Stimulated activated CD4-positive, alpha-beta T cell treated with anti-CD3 and anti-CD28 coated beads, Interleukin-2, amount 100 ng/mL, for 4 hours (primary cell): ENCODE measurements at places on chromosomes 12 and 14.

GRCh38 chr12:80777587-80777986, 60.9 kb downstream of the MYF5 start:
- DNase-seq: no peak

- no peak for DNase-seq
Measured at GRCh38 chr14:55599250-55599879, 19.4 kb downstream of the KTN1 start.

DNA sequence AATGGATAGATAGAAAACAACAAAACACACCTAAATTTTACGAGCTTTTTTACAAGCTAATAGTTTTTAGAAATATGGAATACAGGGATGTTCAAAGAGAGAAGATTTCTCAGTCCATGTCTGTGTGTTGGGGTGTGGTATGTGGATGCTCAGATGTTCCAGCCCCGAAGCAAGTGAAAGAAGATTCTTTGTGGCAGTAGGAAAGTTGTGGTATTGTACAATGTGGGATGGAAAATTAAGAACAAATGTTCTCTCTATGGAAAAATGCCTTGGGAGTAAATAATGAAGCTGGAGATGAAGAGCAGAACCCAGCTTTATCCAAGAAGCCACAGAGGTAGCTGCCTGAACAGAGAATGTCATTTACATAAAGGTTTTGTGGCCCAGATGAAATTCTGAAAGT, 150.3 kb upstream of the PRKD1 start:
- no peak for DNase-seq

DNA sequence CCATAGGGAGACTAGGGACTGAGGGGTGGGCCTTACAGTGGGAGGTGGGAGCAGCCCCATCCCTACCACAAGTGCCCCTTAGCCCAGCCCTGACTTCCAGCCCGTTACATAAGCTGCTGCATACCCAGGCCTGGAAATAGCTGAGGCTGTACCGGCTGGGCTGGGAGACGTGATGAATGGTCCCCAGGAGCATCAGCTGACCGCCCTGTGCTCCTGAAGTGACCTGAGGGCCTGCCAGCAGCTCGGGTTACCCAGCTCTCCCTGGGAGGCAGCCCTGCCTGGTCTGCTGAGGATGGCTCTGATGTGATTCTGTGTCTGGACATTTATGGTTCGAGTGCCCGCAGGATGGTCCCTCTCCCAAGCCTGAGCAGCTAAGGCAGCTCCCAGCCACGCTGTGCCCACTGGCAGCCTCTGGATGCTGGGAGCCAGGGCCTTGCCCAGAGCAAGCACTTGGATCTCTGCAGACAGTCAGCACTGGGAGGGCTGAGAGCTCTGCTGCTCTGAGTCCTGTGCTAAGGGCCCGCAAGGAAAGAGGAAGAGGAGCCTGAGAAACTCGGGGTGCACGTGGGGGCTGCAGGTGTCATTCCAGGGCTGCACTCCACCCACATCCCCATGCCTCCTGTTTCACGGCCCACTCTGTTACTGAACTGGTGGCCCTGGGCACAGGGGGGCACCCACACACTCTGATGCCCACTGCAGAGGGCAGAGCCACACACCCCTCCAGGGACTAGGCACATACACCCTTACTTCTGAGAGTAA, 20.5 kb downstream of the TAMALIN start:
- DNase-seq: no peak

GRCh38 chr14:31560759-31561154, 447 bp upstream of the NUBPL start:
- no peak for DNase-seq

DNA sequence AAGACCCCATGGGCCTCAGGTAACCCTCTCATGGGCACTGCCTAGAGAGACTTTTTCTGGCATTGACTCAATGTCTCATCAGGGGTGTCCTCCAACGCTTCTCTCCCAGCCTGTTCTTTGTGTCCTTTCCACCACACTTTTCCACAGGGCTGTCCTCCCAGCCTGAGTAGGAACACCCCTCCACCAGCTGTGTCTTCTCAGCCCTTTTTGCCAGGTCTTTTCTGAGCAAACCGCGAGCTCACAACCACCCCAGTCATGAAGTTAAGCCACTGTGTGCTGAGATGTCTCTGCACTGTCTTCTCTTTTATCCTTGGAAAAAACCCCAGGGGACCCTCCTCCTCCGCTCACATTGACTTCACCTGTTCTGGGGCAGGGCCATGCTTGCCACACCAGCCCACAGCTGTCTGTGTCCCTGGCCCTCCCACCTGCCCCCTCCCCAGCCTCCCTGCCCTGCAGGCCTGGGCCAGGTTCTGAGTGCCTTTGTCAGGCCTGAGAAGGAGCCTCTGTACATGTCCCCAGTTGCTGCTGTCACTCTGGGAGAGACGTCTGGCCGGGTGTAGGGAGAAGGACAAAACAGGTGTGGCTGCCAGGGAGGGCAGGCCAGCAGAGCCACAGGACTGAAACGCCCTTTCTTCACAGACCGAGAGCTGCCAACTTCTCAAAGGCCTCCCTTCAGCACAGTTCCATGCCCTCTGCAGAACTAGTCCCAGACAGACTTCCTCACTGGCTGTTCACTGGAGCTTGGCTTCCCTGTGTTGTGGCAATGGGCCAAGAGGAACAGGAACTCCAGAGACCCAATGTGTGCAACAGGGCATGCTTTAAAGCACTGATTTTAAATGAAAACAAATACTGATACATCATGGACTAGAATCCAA, 50.5 kb upstream of the PNMA1 start:
- no peak for DNase-seq

DNA sequence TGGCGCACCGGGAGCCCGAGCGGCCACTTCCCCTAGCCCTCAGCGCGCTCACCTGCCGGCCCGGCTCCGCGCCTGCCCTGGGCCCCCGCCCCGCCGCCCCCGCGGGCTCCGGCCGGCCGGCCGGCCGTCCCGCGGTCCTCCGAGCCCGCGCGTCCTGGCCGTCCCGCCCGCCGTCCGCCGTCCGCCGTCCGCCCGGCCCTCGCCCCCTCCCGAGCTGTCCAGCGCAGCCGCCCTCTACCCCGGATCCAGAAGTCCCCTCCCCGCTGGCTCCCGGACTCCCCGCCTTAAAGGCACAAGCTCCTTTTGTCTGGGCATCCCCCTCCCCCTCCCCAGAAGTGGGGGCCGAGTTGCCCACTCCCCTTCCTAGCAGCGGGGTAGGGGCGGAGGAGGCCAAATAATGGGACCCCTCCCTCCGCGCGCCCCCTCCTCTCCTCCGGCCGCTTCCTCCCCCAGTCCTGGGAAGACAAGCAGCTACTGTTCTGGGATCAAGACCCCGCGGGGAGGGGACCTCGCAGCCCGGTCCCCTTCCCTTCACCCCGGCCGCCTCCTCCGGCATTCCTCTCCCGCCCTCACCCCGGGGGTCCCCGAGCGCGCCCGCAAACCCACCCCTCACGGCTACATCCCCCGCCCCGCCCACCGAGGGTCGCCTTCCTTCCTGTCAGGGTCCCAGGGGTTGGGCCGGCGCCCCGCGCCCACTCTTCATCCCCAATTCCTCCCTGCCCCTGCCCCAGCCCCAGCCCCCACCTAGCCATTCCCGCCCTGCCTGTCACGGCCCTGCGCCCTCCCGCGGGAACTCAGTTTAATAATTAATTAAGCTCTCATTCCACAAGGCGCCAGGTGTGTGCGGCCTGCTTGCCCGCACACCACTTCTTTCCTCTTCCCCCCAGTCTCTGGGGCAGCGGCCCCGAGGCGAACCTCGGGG, at the start of gene ADCY6:
Gene ADCY6, minus strand, starts transcription at position 236 of the 922 bp plus-strand sequence. CDS start 5,655 bp downstream, outside the sequence.
- no peak for DNase-seq

DNA sequence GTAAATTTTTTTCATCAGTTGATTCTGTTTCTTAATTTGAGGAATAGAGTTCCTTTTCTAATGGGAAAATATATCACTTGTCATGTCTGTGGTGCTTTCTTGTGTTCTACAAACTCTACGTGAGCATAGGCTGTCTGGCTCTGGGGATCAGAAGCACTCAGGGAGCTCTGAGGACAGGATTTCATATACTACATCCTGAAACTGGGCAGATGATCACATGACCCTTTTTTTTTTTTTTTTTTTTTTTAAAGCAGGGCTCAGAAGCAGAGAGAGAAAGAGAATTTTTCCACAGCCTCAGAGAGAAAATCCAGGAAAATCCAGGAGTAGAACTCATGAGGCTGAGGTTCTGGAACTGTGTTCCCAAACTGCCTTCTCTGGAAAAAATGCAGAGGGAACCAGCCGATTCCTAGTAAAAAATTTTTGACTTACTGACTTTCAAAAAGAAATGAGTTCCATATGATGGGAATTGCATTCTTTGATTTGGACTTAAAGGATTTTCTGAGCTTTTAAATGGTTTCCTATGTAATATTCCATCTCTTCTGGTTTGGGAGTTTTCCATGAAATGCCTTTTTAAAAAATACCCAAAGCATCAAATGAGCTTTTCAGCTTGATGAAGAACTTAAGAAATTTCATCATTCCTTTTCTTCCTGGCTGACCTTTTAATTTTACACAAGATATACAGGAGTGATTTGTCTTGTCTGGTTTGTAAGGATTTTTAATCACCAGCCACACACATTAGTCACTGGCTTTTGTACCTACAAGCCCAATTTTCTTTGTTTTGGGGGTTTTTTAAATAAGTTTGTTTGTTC, 183.1 kb upstream of the HIF1A start:
- no peak for DNase-seq

GRCh38 chr12:54136844-54137580, 51.8 kb downstream of the SMUG1 start:
- no peak for DNase-seq

GRCh38 chr14:33897382-33897781, 53.5 kb downstream of the EGLN3 start:
- no peak for DNase-seq
